Activated CD8-positive, alpha-beta memory T cell treated with anti-CD3 and anti-CD28 coated beads for 1 hour (primary cell): ENCODE measurements at places on chromosomes 12 and 14.

DNA sequence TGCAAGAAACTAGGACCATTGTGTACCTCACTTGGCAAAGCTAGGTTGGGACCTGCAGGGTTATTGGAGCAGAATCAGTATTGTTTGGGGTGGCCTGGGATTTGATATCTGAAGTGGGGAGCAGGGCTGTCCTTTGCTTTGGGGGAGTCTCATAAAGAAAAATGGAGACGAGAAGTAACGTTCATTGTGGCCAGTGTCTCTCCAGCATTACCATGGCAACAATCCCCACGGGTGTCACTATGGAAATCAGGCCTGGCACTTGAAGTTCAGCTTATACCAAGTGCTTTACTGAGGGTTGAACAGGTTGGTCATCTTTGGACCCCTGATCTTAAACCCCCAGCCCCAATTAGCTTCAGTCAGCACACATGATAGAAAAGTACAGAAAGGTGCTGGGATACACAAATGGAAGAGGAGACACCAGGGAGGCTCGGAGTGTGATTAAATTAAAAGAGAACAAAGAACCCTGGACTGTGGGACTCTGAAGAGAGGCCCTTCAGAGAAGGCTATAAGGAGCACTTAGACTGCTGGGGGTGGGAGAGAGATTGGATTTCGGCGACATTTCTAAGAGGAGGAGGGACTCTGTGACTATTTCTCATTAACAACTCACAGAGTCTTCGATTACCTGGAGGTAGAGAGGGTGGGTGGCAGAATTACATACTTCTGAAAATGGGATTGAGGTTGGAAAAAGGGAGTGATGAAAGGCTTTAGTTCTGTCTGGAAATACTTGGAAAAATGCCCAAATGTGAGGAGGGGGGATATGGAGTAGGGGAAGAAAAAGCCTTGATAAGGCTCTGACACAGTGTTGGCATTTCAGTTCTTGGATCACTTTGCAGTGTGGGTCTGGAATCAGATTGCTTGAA is 3.7 kb downstream of the KIF5A start:
- DNase-seq, result no peak

DNA sequence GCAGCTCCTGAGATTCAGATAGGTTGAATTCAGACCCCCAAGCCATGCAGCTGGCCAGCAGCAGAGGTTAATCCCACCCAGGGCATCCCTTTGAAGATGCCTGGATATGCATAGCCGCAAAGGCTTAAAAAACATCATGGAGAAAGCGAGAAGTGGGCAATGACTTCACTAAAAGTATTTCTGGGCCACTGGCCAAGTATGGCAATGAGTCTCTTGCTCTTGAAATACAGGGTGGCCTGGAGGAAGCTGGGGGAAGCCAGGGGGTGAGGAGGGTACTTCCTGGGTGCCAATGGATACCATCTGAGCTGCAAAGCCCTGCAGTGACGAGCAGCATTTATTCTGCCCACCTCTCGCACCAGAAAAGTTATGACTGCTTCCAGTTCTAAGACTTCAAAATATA is 539.3 kb upstream of the TBX3 start:
- no peak for DNase-seq

- DNase-seq, result no peak
These were observed 8.2 kb upstream of the DICER1 start for GRCh38 chr14:95165517-95165916.

- DNase-seq, result no peak
These were observed 17.6 kb downstream of the CKB start for GRCh38 chr14:103504991-103505565.

DNA sequence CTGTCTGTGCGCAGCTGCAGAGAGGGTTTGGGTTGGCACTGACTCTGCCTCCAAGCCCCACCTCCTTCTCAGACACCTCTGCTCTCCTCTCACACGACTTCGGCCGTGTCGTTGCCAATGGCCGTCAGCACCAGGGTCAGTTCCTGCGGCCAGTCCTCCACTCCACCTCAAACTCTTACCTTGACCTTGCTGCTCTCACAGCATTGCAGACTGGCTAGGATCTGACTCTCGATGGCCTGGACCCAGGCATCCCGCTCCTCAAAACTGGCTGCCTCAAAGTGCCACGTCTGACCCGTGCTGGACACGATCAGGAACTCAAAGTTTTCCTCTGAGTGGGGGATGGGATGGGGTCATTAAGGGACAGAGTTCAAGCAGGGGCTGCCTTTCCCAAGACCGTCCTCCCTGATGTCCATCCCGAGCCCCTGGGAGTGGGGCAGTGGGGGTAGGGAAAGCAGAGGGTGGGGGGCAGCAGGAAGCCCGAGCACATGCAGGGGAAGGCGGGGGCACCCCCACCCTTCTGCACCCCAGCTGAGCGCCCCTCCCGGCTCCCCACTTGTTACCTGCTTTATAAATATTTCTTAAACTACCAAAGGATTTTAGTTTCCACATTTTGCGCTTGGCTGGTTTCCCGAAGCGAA is 10.7 kb downstream of the AGAP2 start:
- no peak for DNase-seq

DNA sequence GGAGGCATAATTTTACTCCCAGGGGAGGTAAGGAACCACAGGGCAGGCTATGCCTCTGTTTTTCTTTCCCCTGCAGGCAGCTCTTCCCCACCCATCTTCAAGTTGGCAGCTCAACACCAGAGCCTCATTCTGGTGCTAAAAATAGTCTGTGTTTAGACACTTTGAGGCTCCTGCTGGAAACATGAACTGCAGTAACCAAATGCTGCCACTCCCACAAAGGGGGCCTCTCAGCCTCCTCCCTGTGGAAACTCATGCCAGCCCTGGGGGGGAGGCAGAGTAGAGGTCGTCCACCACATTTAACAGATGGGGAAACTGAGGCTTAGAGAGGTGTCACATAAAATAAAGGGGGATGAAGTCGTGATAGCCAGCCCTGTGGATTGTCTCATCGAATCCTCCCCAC is 61.4 kb downstream of the WSCD2 start:
- no peak for DNase-seq

DNA sequence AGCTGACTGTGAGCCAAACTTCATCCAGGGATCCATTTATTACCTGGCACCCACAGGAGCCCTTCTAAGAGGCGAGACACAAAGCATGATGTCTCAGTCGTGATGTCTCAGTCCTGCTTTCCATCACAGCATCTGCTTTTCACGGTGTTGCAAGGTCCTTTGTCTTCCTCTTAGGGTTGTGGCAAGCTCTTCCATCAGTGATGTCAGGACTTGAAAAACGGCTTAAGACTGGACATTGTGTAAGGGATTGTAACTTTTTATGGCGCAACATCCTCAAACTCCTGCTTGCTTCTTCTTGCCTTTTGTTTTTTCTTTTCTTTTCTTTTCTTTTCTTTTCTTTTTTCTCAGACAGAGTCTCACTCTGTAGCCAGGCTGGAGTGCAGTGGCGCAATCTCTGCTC is 586.5 kb upstream of the TMEM132C start:
- DNase-seq, result no peak

DNA sequence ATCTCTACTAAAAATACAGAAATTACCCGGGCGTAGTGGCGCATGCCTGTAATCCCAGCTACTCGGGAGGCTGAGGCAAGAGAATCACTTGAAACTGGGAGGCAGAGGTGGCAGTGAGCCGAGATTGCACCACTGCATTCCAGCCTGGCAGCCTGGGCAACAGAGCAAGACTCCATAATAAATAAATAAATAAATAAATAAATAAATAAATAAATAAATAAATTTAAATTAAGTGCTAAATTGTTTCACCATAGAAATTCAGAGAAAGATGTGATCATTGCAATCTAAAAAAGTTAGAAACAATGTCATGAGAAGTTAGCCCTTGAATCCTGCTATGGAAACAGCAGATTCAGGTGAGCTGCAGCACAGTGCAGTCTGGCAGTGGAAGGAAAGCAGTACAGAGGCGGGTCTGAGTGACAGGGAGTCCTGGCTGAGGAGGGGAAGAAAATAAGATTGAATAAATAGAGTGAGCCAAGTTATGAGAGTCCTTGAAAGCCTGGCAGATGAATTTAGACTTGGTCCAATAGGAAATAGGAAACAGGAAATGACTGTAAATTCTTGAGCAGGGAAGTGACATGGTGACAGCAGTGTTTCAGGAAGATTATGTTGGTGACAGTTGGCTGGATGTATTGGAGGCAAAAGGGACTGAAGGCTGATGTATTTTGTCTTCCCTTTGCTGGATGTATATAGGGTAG is 241.5 kb downstream of the GXYLT1 start:
- DNase-seq, result no peak

DNA sequence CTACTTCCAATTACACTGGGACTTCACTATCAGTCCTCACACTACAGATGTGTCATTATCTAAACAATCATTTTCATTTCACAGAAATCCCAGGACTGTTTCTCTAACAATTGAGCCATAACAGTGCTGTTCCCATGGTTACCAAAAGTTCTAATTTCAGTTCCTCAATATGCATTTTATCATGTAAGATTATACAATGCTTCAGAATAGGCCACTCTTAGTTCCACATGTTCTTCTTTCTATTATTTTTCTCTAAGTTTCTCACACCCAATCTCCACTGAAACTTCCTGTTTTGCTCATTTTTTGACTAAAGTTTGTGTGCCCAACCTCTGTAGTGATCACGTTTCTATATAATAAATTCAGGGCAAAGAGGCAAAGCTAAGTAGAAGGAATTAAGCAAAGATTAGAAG is 185.8 kb downstream of the DUSP6 start:
- no peak for DNase-seq

- no peak for DNase-seq
These were observed 2.1 kb downstream of the TDP1 start for GRCh38 chr14:89957791-89958190.

- DNase-seq, result no peak
These were observed 20.3 kb downstream of the HEBP1 start for GRCh38 chr12:12979731-12980259.

DNA sequence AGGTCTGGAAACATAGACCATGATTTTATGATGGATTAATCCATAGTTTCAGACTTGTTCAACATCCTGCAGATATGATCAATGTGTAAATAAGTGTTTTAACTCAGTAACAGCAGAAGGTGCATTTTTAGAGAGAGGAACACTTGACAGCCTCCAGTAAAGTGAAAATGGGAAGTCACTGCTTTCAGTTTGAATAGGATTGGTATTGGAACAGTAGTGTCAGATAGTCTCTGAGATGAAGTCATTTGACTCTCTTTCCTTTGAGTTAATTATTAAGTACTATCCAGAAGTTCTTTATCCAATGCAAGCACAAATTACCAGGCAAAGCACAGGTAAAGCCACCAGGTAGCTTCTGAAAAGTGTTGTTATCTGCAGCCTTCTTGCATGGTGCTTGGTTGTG is 14.5 kb upstream of the NAV3 start:
- DNase-seq, result no peak

DNA sequence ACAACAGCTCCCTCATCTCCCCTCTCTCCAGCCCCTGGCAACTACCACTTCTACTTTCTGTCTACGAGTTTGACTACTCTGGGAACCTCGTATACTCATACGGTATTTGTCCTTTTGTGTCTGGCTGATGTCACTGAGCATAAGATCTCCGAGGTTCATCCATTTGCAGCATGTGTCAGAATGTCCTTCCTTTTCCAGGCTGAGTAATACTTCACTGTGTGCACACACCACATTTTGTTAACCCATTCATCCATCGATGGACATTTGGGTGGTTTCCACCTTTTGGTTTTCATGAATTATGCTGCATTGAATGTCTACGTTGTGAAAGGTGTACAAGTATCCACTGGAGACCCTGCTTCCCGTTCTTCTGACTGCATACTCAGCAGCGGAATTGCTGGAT is 24.1 kb upstream of the DLK1 start:
- no peak for DNase-seq

- DNase-seq, result no peak
These were observed 74.6 kb downstream of the SLCO1B3 start for GRCh38 chr12:20885116-20885515.

GRCh38 chr12:54000116-54001114 is at the start of gene HOXC9:
HOXC9 (plus strand) TSS chr12:54000161; CDS start chr12:54000189, 28 bp downstream.
- DNase-seq, result no peak

GRCh38 chr12:46617167-46617566 is 208.6 kb downstream of the SLC38A4 start:
- no peak for DNase-seq

GRCh38 chr12:100101000-100101399 is 41.7 kb downstream of the BLTP3B start:
- no peak for DNase-seq

DNA sequence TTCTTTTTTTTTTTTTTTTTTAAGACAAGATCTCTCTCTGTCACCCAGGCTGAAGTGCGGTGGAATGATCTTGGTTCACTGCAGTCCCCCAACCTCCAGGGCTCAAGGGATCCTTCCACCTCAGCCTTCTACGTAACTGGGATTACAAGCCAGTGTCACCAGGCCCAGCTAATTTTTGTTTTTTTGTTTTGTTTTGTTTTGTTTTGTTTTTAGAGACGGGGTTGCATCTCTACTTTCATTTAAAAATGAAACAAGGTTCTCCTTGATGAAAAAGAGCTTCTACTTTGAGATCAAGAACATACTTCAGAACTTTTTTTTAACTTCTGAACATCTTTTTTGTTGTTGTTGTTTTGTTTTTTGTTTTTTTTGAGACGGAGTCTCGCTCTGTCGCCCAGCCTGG is 121.7 kb upstream of the PRB2 start:
- no peak for DNase-seq

GRCh38 chr12:41486718-41487117 is 298.6 kb downstream of the PDZRN4 start:
- no peak for DNase-seq

GRCh38 chr12:59763835-59764234 is 168.0 kb downstream of the SLC16A7 start:
- no peak for DNase-seq

DNA sequence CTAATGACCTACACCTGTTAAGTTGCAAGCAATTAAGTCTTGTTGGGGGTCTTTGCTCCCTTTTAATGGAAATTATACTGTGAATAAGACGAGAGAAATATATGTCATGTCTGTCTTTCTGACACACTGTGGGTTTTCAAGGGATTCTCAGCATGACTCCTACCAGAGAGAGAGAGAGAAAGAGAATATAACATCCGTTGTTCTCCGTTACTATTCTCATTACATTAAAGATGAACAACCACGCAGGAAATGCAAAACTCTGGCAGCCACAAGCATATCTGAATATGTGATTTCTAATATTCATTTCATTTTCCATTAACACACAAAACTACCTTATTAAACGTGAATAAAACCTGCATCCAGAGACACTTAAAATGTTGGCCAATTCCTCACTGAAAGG is 67.3 kb upstream of the EGLN3 start:
- no peak for DNase-seq

GRCh38 chr12:14946162-14946561 is 7.8 kb upstream of the ERP27 start:
- DNase-seq, result no peak
